ENCODE measurements at places on chromosomes 1 and 21.

DNA sequence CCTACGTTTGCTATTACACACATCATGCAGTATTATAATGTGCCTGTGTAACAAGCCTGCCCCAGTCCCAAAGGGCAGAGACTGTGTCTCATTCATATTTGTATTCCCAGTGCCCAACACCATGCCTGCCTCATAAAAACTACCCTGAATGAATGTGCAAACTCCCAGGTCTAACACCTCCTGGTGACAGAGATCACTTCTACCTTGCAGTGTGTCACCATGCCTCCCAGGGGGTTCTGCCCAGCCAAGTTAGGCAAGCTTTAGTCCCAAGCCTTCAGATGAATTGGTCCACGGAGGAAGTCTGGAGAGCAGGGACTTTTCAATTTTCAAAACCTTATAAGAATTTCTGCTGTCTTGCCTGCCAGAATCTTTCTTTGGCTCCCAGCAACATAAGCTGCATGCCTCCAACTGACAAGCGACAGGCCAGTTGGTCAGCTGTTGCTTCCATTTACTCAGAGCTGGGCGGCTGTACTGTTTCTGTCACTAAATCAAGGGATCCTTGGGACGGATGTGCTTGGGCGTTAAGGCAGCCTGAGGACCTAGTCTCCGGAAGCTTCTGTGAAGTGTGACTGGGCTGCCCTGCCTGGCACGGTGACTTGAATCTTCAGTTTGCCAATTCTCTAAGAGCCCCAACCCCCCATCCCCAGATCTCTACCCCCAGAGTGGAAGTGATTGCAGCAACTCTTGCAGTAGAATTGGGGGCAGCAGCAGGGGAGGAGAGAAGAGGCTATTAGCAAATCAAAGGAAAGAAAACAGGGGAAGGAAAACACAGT, 1.2 kb downstream of the RXRG start:
- DNase-seq, result no peak

- no peak for DNase-seq
Observed at GRCh38 chr1:161076410-161076809, 6.7 kb upstream of the ARHGAP30 start.

- DNase-seq, result no peak
Observed at GRCh38 chr1:183239220-183239742, 53.2 kb downstream of the LAMC2 start.

GRCh38 chr1:205259324-205259832, 31.6 kb downstream of the TMCC2 start:
- no peak for DNase-seq

GRCh38 chr21:45590726-45591618, 48.7 kb upstream of the SLC19A1 start:
- DNase-seq, result no peak
